ENCODE measurements at places on chromosomes 3 and 15.

- no peak for DNase-seq
These were observed 74.9 kb downstream of the PIK3R4 start for GRCh38 chr3:130671545-130672312.

GRCh38 chr3:176523114-176523513, 674.2 kb downstream of the TBL1XR1 start:
- no peak for DNase-seq

DNA sequence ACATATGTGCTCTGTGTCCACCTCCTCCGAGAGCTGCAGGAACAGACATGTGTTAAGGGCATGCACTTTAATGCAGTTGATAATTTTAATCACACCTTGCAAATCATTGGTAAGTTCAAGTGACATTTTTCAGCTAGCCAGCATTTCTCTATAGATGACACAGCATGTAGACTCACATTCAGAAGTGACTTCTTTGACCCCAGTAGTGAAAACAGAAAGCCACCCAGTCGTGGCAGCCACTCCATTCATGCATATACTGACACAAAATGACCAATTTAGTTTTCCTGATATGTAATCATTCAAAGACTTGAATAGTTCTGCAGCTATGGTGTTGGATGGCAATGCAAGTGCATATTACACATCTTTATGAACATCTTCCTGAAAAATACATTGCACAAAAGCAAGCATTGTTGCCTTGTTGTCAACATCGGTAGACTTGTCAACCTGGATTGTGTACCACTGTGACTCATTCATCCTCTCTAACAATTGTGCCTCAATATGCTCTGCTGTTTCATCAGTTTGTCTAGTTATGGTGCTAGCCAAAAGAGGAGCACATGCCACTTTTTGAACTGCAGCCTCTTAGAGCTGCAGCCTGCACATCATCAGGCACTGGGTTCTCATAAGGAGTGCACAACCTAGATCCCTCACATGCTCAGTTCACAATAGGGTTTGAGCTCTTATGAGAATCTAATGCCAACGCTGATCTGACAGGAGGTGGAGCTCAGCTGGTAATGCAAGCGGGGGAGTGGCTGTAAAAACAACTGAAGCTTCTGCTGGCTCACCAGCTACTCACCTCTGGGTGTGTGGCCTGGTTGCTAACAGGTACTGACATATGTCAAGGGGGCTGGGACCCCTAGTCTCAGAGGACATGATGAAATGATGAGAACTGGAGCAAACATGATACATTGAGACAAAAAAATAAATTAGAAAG, 622.0 kb downstream of the PYDC2 start:
- no peak for DNase-seq

DNA sequence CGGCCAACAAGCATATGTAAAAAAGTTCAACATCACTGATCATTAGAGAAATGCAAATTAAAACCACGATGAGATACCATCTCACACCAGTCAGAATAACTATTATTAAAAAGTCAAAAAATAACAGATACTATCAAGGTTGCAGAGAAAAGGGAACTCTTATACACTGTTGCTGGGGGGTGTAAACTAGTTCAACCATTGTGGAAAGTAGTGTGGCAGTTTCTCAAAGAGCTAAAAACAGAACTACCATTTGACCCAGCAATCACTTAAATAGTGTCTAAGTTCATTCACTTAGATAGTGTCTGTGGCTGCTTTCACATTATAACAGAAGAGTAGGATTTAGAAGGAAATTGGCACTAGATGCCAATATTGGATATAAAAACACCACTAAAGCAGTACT, 49.7 kb downstream of the CGGBP1 start:
- DNase-seq, result no peak

DNA sequence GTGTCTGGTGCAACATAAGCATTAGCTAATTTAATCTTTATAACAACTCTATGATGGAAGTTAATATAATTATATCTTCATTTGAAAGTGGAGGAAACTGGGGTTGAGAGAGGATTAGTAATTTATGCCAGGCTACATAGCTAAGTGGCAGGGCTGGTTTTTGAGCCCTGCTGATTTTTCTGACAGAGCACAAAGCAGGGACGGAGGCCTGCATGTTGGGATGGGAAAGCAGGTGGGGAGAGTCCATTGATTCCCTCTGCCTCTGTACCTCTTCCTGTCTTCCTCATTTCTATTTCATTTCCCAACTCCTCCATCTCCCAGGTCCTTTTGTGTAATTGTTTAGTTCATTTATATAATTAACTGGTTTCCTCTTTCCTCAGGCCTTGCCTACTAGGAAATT, 251.6 kb upstream of the ZPLD1 start:
- no peak for DNase-seq

GRCh38 chr3:186772701-186773417, 10.5 kb upstream of the EIF4A2 start:
- no peak for DNase-seq

DNA sequence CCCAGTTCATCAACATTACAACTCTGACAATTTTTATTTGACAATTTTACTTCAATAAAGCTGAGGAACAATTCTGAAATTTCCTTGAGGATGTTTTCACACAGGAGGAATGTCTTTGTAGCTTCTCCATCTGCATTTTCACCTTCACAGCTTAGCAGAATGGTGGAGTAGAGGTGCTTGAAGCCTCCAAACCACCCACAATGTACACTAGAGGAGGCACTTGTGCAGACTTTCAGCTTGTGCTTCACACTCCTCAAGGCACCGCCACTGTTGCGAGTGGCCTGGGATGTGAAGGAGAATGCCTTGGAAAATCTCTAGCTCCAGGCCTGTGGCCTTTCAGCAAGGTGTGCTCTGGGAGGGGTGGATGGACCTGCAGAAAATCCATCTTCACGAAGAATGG, 181.9 kb downstream of the EPHB1 start:
- DNase-seq, result no peak

DNA sequence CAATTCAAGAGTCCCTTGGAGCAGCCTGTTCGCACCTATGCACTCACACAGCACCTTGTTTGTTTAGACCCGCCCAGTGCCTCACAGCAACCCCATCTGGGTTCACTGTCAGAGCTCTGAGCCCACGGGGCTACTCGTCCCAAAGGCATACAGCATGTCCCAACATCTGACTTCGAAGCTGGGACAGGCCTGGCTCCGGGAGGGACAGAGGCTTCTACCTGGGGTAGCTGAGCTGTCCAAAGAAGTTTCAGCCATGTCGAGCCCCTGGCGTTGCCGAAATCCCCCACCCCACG, 28.6 kb upstream of the CYP11A1 start:
- no peak for DNase-seq

GRCh38 chr15:91298101-91298500, 198.0 kb downstream of the SV2B start:
- DNase-seq, result no peak

DNA sequence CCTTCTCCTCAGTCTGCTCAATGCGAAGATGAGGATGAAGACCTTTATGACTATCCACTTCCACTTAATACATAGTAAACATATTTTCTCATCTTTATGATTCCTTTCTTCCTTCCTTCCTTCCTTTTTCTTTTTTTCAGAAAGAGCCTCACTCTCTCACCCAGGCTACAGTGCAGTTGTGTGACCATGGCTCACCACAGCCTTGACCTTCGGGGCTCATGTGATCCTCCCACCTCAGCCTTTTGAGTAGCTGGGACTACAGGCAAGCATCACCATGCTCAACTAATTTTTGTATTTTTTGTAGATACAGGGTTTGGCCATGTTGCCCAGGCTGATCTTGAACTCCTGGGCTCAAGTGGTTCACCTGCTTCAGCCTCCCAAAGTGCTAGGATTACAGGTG, 52.0 kb upstream of the RAP2B start:
- DNase-seq, result no peak

DNA sequence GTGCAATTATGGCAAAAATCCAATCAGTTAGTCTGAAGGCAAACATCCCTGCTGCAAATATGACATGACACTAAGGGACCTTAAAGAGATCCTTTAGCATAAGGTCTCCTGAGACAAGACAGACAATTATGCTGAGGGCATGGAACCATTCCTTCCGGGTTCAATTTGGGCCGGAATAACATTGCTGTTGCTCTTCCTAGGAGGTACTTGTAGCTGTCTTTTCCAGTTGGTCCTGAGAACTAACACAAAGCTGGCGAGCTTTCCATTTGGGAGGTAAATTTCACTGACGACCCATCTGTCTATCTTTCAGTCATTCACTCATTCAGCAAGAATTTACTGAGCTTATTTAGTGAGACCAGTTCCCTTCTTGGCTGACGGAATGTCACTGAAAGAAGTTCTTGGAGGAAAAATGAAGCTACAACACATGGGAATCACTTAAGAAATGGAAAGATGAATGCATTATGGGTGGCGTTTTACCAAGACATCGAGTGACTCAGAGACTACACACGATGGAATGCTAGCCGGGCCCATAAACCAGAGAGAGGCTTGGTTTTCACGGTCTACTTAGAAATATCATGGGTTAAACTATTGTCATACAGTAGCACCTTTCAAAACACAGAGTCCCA, 215.5 kb downstream of the PDZRN3 start:
- no peak for DNase-seq

DNA sequence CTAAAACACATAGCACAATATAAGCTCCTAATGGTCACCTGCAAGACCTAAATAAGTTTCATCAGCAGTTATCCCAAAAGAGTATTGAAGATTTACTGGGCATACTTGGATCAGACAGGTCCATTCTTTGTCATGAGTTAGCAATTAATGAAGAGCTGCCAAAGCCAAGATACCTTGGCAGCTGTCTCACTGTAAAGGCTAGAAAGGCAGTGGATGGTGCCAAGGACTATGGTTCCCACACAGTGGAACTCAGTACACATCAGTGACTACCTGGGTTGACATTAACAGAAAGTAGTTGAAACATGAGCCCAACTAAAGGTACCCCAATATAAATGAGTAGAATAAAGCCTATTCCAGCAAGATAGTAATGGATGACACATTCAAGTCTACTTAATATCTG, 41.1 kb upstream of the TMCO5A start:
- DNase-seq, result no peak

- no peak for DNase-seq
These were observed 5.4 kb downstream of the ISL2 start for GRCh38 chr15:76342058-76342381.

- no peak for DNase-seq
These were observed 4.4 kb upstream of the ATP13A4 start for GRCh38 chr3:193559100-193559499.

DNA sequence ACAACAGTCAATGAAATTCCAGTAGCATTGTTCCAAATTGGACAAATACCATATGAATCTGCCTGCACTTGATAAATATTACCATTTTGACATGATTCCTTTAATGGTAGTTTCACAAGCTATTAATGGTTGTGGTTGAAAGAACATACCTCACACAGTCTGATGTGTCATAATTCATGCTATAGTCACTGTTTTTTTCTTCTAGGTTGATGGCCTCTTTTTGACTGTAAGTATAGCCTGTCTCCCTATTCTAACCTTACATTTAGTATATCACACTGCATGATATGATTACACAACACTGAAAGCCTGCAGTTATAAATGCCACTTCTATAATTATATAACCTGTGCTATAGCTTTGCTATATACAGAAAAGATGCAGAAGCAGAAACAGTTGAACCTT, 834.1 kb downstream of the NSUN3 start:
- DNase-seq, result no peak

DNA sequence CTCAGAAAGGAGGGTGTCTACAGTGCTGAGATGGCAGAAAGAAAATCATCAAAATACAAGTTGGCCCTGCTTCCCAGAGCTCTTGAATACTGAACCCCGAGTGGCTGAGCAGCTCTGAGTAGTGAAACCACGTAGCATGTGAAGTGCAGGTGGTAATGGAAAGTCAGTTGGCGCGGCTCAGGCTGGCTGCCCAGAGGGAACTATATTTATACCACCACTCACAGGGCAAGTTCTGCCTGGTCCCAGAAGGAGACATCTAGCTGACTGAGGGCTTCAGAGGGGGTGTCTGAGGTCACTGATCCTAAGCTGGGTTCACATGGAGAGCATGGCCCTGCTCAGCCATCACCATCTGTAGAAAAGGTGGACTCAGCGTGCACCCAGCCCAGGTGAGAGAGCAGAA, 129.6 kb upstream of the AGBL1 start:
- no peak for DNase-seq

DNA sequence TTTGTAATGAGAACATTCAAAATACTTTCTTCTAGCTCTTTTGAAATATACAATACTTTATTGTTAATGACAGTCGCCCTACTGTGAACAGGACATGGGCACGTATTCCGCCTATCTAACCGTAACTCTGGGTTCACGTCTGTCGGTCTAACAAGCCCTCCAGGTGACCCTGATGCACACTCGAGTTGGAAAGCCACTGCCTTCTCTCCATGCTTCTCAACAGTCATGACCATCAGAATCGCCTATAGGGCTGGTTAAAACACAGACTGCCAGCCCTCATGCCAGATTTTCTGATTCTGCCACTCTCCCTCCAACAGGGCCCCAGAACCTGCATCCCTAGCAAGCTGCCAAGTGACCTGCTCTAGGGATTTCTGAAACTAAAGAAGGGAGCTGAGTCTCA, 140.2 kb downstream of the FOXP1 start:
- DNase-seq, result no peak

- no peak for DNase-seq
These were observed 103.3 kb downstream of the WDR76 start for GRCh38 chr15:43930079-43930478.

- no peak for DNase-seq
These were observed 49.0 kb upstream of the OSBPL11 start for GRCh38 chr3:125644036-125645005.

All from NCI-H2171 (cell line).